ENCODE measurements at places on chromosomes 11 and 22.

- no peak for DNase-seq
Observed at GRCh38 chr11:69220561-69221051, 64.9 kb downstream of the SMIM38 start.

DNA sequence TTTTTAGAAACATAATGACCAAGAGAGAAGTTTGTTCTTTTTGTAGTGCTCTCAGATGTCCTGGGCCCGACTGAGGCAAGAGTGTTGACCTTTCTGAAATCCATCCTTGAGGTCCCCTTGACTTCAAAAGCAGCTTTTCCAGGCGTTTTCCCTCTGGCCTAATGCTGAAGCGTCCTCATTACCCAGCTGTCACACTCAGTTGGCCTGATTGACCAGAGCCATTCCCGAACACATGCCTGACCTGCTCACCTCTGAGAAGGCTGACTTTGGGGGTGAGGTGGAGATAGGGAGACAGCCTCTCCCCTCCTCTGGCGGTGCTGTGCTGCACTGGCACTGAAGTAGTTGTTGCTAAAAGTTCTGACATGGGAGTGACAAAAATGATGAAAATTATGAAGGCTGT is 66.9 kb downstream of the ALX4 start:
- DNase-seq = no peak

DNA sequence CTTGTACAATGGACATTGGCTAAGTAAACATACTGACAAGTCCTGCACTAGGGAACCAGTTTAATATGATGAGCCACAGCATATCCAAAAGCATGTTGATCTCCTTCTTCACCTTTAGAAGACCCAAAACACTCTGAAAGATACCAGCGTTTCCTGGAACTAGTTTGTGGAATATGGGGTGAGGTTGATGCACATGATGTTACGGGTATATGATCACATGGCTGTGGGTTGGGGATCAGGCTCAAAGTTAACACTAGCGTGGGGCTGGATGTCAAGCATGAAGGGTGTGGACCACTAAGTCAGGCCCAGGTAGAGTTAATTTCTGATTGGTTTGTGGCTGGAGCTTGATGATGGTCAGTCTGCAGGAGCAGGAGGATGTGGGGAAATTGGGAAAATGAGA is 9.0 kb downstream of the IGLL5 start:
- no peak for DNase-seq

GRCh38 chr22:43811777-43812148 is 342 bp downstream of the EFCAB6 start:
- no peak for DNase-seq

DNA sequence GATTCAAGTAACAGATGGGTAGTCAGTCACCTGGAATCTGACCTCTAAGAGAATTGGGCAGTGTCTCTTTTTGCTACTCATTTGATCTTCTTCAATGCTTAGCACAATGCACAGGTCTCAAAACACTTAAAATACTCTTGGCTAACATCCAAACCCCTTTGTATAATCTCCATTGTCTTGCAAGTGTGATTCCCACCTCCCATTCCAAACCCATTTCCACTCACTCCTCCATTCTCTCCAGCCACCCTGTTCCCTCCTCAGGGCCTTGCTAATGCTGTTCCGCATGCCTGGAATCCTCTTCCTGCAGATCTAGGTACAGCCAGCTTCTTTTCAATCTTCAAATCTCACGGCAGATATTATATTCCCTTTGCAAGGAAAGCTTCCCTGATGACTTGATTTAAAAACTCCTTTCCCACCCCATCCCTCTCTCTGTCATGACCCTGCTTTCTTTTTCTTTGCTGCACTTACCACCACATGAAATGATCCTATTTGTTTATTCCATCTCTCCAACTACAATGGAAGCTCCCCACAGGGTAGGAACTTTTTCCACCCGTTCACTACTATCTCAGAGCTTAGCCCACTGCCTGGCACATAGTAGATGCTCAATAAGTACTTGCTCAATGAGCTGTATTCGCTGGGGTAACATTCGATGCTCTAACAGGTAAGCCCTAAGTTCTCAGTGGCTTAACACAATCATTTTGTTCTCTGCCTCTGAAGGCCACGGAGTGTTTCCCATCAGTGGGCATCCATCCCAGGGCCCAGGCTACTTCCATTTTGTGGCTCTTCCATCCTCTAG is 121.7 kb downstream of the MN1 start:
- DNase-seq = no peak

DNA sequence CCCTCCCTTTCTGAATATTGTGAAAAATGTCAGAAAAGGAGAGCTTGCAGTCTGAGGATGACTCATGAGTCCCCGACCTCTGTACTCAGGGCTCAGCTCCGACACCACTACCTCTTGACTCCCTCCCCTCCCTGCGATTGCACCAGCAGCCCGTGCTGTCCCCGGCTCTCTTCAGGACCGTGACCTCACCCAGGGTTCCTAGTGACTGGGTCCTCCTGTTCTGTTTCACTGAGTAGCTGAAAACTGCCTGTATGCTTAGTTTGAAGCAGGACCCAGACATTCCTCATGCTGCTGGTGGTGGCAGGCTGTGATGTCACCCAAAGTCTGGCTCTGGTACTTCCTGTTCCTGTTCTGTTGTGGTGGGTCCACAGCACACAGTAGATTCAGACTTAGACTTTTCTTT is 11.7 kb downstream of the PHRF1 start:
- no peak for DNase-seq

- DNase-seq = no peak
Observed at GRCh38 chr11:25733777-25734176, 598.2 kb upstream of the ANO3 start.

DNA sequence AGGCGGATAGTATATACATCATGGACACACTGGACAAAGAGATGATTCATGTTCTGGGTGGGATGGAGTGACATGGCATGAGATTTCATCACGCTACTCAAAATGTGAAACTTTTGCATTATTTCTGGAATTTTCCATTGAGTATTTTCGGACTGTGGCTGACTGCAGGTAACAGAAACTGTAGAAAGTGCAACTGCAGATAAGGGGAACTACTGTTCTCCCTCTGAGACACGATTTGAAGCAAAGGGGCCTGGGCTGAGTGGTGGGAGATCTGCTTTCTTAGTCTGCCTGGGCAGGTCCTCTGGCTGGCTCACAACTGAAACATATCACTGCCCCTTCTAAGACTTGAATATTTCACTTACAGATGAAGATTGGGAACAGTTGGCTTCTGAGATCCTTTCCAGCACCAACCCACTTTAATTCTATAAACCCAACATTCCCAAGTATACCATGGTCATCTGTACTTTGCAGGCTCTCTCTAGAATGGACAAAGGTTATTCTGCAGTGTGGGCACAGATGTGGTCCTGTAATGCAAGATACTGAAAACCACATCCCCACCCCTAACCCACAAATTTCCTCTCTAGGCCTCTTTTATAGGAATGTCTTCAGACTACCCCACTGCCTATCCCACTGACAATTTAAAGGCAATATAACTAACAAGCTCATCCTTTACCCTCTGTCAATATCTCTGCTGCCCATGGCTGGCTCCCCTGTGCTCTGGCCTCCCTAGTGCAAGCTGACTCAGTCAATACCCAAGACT is 121.1 kb downstream of the KCNC1 start:
- DNase-seq = no peak

DNA sequence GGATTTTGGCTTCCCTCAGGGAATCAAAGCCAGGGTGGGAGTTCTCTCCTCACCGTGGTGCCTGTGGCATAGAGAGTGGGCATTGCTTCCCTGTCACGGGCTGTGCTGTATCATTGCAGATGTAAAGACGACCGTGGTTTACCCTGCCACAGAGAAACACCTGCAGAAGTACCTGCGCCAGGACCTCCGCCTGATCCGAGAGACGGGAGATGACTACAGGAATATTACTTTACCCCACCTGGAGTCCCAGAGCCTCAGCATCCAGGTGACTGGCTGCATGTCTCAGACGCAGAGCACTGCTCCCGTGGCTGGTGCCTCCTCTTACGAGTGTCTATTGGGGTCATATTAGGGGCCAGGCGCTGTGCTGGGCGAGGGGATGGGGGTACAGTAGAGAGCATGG is 24.2 kb upstream of the ST3GAL4 start:
- no peak for DNase-seq

DNA sequence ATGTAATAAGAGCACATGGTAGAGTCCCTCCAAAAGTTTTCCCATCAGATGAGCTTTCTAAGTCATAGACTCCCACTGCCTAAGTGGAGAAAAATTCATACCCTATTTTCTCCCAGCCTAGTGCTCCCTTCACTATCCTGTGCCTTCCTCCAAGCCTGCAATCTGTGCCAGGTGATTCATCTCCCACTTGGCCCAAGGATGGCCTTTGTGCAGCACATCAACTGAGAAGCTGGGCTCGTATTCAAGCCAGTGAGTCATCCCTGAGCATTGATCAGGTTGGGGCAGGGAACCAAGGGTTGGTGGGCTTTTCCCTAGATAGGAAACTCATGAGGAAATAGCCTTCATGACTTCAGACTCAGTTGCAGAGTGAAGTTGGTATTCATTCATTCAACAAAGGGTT is 64.6 kb downstream of the PANX1 start:
- no peak for DNase-seq

GRCh38 chr11:112613051-112613972 is 347.9 kb upstream of the NCAM1 start:
- peak; percentile 3 for DNase-seq

GRCh38 chr22:37665487-37665886 is 7.0 kb downstream of the PDXP start:
- no peak for DNase-seq

- no peak for DNase-seq
Observed at GRCh38 chr11:116582571-116582970, 190.2 kb downstream of the BUD13 start.

DNA sequence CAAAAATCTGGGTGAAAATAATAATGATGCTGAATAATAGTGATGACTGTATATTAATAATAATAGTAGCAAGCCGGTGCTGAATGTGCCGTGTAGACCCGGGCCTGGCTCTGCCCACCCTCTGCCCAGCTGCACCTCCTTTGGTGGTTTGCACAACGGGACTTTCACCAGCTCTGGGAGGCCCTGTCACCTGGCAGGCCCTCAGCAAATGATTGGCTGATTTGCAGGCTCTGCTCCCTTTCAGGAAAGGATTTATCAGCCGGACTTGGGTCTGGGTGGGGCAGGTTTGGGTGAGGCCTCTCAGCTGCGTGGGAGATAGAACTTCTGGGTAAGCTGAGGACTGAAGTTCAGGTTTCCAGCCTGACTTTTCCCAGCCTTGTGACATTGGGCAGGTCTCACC is 21.4 kb downstream of the KIAA1671 start:
- DNase-seq = no peak

GRCh38 chr11:68255526-68255925 is 16.2 kb downstream of the C11orf24 start:
- DNase-seq = no peak

DNA sequence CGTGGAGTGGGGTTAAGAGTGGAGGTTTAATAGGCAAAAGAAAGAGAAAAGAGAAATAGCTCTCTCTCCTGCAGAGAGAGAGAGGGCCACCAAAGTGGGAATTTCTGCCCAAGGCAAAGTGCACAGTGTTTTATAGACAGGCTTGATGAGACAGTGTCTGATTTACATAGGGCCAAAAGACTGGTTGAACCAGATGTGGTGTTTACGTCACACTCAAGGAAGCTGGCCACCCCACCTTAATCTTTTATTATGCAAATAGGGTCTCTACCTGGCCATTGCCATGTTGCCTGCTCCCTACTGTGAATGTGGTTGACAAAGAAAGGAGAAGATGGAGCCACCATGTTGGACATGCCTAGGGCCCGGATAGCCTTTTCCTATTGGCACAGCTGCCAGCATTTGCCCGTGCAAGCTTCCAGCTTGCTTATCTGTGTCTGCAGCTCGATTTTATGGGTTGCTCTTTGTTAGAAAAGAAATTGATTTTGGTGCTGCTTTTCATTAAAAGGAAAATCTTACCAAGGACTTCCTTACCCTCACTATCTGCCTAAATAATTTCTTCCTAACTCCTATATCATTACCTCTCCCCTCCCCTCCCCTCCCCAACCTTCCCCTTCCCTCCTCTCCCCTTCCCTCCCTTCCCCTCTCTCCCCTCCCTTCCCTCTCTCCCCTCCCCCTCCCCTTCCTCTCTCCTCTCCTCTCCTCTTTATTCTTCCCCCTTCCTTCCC is 436.0 kb downstream of the NELL1 start:
- no peak for DNase-seq

- no peak for DNase-seq
Observed at GRCh38 chr22:43203471-43203981, 16.6 kb upstream of the TTLL12 start.

DNA sequence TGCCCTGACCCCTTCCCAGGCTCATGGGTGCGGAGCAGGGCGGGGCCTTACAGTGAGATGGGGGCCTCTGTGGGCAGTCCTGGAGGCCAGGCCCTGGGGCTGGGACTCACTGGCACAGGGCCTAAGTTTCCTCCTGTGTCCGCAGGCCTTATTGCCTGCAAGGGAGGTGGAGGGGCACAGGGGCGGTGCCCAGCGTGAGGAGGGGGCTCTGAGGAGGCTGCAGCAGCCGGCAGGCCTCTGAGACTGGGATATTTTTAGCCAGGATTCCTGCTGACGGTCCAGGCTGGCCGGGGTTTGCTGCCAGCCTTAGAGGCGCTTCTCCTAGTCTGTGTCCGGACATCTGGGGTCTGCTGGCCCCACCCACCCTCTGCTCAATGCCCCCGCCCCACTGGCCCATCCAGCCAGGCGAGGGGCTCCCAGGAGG is 5.7 kb upstream of the RTN4R start:
- no peak for DNase-seq

- DNase-seq = no peak
Observed at GRCh38 chr22:17742527-17742902, 31.8 kb downstream of the BID start.

GRCh38 chr11:16784097-16784496 is 45.6 kb downstream of the C11orf58 start:
- no peak for DNase-seq

GRCh38 chr22:24421428-24421931 is 5.9 kb upstream of the ADORA2A start:
- DNase-seq = no peak

- DNase-seq = no peak
Observed at GRCh38 chr11:6755303-6755952, 16.3 kb downstream of the OR2AG2 start.

GRCh38 chr11:20005747-20006146 is 154.5 kb downstream of the DBX1 start:
- no peak for DNase-seq

- DNase-seq = no peak
Observed at GRCh38 chr11:10716122-10716521, 22.6 kb upstream of the IRAG1 start.

GRCh38 chr22:29747832-29748231 is 19.0 kb downstream of the ZMAT5 start:
- DNase-seq = no peak

All from BJ (cell line).